Spinal cord (tissue), 10 donors: ENCODE measurements at places on chromosomes 6 and 20. TPM values are rescaled to one million over a fixed set of nuclear protein-coding genes. Genes with fewer than 3 reads are reported as not detected.
A peak's percentile ranks its signal among the peaks of the same experiment; 100 is the strongest.

DNA sequence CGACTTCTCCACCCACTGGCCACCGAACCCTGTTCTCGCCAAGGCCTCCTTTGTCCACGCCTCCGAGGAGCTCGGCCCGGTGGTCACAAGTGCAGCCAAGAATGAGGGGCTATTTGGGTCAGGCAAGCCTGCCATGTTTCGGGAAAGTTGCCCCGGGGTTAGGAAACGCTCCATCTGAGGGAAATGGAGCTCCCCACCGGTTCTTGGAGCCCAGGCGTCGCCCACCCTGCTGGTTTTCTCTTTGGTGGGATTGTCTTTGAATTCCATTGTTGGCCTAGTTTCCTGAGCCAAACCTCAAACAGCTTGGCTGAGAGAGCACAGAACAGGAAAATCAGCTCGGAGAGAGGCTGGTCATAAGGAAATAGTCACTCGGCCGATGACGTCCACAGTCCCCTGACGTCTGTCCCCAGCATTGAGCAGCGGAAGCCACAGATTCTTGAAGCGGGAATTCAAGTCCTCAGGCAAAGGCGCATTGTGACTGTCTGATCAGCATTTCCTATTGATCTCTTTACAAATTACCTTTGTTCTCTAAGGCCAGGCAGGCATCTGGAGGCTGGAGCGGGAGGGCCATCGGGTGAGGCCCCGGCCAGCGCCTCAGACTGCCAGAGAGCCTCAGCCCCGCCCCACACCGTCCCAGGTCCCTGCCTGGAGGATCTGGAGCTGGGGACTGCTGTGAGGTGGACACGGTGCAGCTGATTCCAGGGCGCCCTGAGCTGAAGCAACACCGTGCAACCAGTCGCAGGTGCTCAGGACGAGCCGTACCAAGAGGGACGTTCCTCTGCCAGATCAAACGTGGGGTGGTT, 138.6 kb downstream of the DLL1 start:
- DNase-seq = peak; percentile 46

The CLDN20 gene
- total RNA-seq = not detected

The RIPPLY2 gene
- 11.4 TPM for total RNA-seq

The ARHGAP18 gene
- total RNA-seq = 16.1 TPM

The MOG gene
- total RNA-seq = 82.9 TPM

The SLC22A16 gene
- 1.3 TPM for total RNA-seq

DNA sequence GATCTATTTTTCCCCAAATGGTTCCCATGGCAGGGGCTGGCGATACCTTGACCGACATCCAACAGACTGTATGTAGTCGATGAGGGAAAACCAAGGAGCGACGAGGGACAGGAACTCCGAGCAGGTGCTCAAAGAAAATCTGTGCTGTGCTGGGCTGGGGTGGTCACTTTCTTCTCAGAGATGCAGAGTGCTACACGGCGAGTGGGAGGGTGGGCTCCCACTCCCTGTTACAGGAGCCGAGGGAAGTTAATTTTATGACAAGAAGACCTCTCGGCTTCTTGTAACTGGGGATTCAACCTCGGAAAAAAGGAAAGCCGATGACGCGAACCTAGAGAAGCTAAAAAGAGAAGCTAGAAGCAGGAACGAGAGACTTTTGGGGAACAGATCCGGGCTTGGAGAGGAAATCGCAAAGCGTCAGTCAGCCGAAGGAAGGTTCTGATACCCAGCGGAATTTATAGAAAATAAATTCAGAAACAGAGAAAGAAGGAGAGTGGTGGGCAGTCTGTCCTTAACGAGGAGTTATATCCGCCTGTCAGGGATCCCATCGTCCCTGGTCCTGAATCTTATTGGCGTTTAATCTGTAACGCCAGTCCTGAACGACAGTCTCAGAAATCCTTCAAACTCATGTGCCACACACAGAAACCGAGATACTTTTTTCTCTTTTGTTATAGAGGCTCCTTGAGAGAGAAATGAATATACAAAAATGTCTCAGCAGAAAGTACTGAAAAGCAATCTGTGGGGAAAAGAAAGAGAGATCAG, 84.6 kb upstream of the ZNF322 start:
- DNase-seq = no peak

DNA sequence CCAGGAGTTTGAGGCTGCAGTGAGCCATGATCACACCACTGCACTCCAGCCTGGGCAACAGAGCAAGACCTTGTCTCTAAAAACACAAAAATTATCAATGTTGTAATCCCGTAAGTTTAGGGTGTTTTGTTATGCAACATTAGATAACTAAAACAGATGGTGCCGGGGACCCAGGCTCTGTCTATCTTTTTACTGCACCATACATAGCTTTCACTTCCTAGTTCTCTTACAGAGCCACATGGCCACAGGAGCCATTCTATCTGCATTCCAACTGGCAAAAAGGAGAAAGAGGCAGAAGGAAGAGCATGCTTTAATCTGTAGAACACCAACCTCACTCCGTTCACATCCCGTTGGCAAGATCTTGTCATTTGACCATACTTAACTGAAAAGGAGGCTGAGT, 5.4 kb upstream of the TCF15 start:
- no peak for DNase-seq

GRCh38 chr6:29750709-29751108, 27.5 kb downstream of the HLA-F start:
- DNase-seq = no peak

The LAMA5 gene
- 51.1 TPM for total RNA-seq

DNA sequence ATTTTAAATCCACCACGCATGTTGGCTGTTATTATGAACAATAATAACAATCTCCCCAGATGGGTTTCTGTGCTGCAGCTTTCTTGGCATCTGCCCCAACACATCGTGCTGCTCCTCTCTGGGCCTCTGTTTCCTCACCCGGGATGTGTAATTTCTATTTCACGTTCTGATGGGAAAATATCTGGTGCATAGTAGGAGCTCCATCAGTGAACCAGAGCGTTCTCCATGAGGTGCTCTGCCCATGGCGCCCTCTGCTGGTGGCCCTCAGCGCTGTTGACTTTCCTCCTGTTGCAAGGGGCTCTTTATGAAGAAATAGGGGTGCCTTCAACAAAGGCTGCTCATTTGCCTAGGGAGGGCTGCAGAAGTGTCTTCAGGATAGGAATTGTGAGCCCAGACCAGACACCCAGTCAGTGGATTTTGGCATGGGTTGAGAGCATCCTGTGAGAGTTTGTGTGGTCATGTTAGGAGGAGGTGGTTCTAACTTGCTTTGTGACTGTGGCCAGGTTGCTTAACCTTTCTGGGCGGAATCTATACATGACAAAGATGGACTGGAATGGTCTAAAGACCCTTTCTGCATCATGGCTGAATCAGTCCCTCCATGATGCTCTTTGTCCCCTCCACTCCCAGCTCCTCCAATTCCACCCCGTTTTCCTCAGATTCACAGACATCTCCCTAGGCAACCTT, 8.1 kb downstream of the SCRT2 start:
- DNase-seq = no peak

GRCh38 chr20:58889334-58889760, 36.8 kb downstream of the GNAS start:
- no peak for DNase-seq

- peak; percentile 100 for DNase-seq
These were observed at the start of the genes POLR1C and YIPF3 for GRCh38 chr6:43516697-43517504. POLR1C (plus strand) TSS chr6:43517089; CDS start chr6:43517110, 21 bp downstream. YIPF3 (minus strand) TSS chr6:43516926; CDS start chr6:43516807, 119 bp downstream.

- DNase-seq = no peak
These were observed 10.3 kb upstream of the MCM9 start for GRCh38 chr6:118945217-118945616.

- DNase-seq = no peak
These were observed 114.1 kb upstream of the SNX9 start for GRCh38 chr6:157708933-157709332.

DNA sequence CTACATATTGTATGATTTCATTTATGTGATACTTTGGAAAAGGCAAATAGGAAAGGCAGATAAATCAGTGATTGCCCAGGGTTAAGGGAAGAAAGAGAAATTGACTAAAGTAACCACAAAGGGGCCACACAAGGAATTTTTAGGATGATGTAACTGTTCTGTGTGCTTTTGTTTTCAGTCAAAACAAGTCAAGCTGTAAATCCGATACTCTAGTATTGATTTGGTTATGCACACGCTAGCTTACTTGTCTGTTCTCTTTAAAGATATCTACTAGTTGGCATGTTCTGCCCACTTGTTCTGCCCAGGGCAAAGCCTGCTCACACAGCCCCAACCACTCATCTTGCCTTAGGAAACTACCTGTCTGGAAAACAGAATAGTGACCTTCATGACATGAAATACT, 6.4 kb downstream of the FBXL4 start:
- no peak for DNase-seq

- no peak for DNase-seq
These were observed 21.3 kb downstream of the MTFR2 start for GRCh38 chr6:136228814-136229213.

The BACH2 gene
- total RNA-seq = 11.0 TPM

DNA sequence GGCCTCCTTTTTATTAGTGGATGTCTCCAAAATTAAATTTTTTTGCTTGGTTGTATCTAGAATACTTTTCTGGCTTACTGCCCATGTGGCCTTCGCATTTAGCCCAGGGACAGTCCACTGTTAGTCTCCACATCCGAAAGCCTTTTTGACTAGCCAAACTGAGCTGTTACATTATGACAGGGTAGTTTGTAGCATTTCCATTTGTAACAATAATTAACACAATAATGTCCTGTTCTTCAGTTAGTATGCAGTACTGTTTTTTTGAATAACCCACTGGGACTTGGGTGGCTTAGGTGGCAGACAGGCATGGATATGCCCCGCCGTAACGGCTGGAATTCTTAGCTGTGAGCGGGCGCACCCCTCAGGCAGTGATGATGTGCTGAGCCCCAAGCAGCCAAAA, 12.7 kb upstream of the BTN3A2 start:
- DNase-seq = no peak

The PLCB1 gene
- 98.3 TPM for total RNA-seq

The ZNF184 gene
- total RNA-seq = 21.5 TPM

- DNase-seq = no peak
These were observed 296.4 kb downstream of the PAX1 start for GRCh38 chr20:22001886-22002285.

The METTL24 gene
- 5.8 TPM for total RNA-seq

The MUC21 gene
- not detected for total RNA-seq

DNA sequence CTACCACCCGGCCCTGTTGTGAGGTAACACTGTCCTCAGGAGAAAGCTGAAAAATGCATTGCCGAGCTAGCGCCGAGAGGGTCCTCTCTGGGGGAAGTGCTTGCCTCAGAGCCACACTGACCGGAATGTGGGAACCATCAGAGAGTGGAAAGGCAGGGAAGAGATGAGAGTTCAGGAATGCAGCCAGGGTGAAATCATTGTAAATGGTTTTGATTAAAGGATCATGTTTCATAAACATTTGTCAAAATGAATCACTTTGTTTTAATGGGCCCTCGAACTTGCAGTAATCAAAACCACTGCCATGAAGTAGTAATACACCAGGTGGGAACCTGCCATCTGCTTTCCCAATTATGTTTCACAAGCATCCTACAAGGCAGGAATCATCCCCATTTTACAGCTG, 16.9 kb upstream of the IL17F start:
- no peak for DNase-seq

The BPIFB1 gene
- not detected for total RNA-seq

The RPS21 gene
- total RNA-seq = 350 TPM

The SEL1L2 gene
- total RNA-seq = not detected

The PTCHD4 gene
- 11.7 TPM for total RNA-seq

The COL21A1 gene
- 33.4 TPM for total RNA-seq

The RALGAPA2 gene
- total RNA-seq = 24.8 TPM

DNA sequence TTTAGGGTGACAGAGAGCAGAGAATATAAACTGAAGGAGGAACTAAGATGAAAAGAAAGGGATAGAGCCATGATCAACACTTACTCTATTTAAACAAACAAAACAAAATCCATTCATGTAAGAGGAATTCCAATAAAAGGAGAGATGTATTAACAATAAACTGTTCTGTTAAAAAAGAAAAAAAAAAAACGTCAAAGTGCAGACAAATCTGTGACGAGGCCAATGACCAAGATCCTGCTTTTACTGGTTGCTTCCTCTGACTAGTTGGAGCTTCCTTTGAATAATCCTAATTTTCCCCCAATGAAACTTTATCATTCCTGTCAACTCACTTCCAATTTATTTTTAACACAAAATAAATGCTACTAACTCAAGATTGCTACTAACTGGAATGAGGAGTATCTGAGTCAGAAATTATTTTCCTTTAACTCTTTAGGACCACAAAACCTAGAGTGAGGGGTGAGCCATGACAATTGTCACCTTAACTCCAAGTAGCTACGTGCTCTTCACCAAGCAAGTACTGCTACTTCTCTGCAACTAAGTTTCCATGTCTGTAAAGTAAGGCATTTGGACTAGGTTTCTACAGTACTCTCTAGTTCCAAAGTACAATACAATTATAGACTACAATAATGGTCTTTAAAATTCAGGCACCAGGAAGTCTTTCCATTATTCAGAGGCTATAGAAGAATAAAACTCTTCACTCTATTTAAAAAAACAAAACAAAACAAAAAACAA, 152.0 kb downstream of the PTPRK start:
- no peak for DNase-seq

- no peak for DNase-seq
These were observed 114.9 kb downstream of the MAP3K5 start for GRCh38 chr6:136677344-136677743.

DNA sequence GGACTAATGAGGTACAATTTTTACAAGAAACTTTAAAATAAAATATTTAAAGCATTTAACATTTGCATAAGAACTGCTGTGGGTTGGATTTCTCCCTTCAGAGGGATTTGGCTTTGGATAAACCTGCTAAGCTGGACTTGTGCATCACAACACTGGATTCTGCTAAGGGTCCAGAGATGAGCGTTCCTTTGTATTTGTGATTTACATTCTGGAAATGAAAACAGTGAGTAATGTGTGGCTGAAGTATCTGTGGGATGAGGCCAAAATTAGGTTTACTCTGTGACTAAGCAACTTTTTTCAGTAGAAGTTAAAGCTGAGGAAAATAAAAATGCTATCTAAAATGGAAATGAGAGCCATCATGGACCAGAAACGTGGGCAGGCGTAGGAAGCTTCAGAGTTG, 494.3 kb downstream of the EPM2A start:
- no peak for DNase-seq

DNA sequence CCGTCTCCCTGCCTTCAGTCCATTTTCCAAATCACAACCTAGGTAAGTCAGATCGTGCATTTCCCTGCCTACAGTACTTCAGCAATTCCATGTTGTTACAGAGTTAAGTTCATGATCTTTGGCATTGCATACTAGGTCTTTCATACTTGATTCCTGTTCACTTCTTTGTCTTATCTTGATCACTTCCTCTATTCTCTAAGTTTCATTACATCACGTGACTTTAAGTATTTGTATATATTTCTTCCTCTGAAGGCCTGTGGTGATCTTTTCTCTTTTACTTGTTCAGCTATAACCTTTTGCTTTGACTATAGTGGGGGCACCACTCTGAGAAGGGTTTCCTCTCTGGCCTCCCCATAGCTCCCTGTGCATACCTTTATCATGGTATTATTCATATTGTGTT, 100.2 kb downstream of the TRMT11 start:
- DNase-seq = no peak

- DNase-seq = peak; percentile 90
These were observed 70.2 kb downstream of the CDH4 start for GRCh38 chr20:61322151-61322865.

The JPH2 gene
- 2.5 TPM for total RNA-seq

The FARS2 gene
- total RNA-seq = 29.0 TPM

The SH3BGRL2 gene
- total RNA-seq = 55.9 TPM
